ENCODE measurements at places on chromosomes 1 and 21.

- no peak for DNase-seq
Observed at GRCh38 chr1:116424863-116425262, 51.8 kb downstream of the ATP1A1 start.

- peak; percentile 63 for DNase-seq
Observed at GRCh38 chr1:245599371-245600174, 444.8 kb downstream of the KIF26B start.

- no peak for DNase-seq
Observed at GRCh38 chr1:238451781-238452310, 561.1 kb upstream of the ZP4 start.

DNA sequence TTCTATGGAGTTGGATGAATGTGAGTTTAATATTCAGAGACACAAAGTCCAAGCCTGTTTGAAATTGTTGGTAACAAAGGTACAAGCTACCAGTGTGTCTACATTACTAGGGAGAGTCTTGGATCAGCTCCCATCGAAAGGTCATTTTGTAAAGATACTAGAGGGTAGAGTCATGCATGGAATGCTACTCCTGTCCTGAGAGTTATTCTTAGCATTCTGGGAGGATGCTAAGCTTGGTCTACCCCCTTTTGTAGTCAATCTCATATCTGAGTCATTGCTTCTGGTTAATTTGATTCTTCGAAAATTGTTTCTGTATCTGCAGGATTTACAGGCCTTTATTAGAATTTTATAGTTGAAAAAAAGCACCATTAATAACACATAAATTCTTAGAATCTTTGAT, 240.2 kb downstream of the ST6GALNAC3 start:
- no peak for DNase-seq

DNA sequence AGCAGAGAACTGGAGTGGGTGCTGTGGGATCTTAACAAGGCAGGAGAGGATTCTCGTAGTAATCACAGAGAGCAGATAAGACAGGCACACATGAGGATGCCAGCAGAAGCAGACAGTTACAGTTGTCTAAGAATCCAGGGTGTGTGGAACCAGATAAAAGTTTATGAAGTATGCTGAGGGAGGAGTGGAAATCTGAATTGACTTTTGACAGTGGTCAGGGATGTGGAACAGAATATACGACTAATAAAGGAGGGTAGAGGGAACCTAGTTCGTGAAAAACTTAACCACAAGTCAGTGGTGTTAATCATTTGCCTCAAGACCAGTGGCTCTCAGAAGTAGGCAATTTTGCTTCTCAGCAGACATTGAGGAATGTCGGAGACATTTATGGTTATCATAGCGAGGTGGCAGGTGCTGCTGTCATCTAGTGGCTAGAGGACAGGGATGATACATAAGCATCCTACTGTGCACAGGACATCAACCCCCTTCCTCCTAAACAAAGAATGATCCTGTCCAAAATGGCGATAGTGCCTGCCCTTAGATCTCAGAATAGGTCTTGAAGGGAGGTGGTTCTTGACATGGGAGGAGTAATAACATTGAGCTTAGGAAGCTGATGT, 3.0 kb downstream of the LRRC8D start:
- peak; percentile 94 for DNase-seq
